ENCODE measurements at places on chromosomes 1 and 21.

- no peak for DNase-seq
These were observed 11.7 kb upstream of the SH3GLB1 start for GRCh38 chr1:86692641-86693040.

DNA sequence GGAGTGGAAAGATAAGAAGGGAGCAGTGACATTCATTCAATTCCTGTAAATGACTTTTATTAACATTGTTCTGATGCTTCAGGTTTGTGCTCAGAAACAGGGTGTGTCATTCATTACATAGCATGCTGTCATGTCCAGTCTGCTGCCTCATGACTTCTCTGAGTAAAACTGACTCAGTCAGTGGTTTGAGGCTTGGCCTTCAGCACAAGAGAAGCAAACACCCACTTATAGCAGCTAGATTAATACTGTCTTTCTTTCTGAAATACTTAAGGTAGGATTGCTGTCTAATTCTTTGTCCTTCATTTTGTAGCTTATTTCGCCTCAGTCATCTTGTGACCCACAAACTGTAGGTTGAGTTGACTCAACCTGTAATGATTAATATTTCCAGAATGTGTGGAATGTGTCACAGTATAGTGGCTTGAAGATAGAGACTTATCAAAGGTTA, 32.9 kb downstream of the RASAL2 start:
- DNase-seq, result no peak

DNA sequence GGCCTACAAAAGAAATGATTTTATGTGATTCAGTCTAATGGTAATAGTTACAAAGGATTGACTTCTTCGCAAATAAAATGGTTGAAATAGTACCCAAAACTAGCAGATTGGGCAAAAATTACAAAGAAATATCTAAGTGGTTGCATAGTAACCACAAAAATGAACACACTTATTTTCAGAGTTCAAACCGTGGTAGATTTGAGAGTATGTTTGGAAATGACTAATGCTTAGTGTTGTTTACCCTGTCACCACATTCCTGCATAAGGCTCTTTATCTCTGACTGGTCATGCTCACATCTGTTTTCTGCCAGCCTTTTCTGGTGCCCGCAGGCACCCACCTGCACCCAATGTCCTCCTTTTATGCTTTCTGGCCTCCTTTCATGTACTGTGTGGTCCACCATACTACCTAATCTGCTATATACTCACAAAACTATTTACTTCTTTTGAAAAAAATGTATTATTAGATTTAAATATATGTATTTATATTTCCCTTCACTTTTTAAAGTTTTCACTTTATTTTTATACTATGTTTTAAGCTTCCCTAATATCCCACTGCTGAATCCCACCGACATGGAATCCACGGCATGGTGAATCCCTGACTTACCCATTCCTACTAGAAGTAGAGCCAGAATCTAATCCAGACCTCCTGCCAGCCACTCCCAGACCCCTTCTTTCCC, 30.3 kb downstream of the PTPRC start:
- DNase-seq, result no peak

GRCh38 chr1:191608367-191608766, 549.9 kb upstream of the RGS18 start:
- no peak for DNase-seq
